ENCODE measurements at places on chromosomes 2 and 18. TPM values are rescaled to one million over a fixed set of nuclear protein-coding genes. Genes with fewer than 3 reads are reported as not detected.

DNA sequence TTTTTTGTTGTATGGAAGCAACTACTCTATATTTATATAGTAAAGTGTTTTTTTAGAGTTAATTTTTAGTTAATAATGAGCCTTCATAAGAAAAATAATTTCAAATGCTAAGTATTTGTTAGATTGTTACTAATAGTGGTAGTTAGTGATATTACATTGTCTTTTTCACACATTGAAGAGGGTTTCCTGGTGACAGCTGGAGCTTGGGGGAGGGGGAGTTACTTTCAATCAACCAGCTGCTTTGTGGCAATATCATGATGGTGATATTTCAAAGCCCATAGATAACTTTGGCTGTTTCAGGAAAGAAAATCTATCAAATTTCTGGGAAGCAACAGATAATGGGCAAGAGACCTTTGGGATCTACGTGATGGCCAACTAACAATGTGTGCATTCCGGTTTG lies 4.1 kb downstream of the RHBDD1 start:
- DNase-seq, result no peak

DNA sequence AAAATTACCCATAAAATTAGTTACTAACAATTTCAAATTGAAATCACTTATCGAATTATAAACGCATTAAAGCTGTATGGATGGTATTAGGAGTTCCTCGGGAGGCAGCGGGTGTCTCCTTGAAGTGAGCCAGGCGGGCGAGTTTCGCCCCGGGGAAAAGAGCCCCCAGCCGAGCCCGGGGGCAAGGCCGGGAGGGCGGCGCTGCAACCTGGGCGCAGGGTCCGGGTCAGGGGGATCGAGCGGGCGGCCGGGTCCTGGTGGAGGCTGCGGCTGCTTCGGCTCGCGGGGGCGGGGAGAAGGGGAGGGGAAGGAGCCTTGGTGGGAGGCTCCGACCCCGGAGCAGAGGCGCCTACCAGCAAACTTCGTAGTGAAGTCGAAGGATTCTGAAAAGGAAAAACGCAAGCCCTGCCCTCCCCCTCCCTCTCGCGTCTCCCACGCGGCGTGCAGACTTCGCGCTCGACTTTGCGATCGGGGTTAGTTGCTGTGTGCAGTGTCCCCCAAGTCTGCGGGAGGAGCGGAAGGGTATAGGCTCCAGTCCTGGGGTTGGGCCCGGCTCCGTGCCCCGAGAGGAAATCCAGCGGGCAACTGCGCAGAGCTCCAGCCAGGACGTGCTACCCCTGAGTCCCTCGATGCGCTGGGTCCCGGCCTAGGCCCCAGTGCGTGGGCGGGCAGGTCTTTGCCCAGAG lies 140.8 kb downstream of the MEIS1 start:
- peak; percentile 67 for DNase-seq

- no peak for DNase-seq
These were observed 82.6 kb downstream of the FANCL start for GRCh38 chr2:58158481-58158880.

DNA sequence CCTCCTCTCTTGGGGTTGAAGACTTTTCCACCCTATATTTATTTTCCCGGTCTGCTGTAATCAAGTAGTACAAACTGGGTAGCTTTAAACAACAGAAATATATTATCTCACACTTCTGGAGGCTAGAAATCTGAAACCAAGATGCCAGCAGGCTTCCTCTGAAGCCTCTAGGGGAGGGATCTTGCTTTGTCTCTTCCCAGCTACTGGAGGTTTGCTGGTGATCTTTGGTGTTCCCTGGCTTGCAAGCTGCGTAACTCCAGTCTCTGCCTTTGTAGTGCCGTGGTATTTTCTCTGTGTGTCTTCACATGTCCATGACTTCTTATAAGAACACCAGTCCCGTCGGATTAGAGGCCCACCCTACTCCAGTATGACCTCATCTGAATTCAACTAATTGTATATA lies 44.4 kb downstream of the MYO3B start:
- no peak for DNase-seq

- DNase-seq, result no peak
These were observed 71.2 kb upstream of the CAVIN2 start for GRCh38 chr2:191917967-191918651.

- no peak for DNase-seq
These were observed 153.8 kb upstream of the HNRNPA3 start for GRCh38 chr2:177058747-177059146.

GRCh38 chr2:45637440-45637839 lies 14.0 kb upstream of the PRKCE start:
- DNase-seq, result no peak

GRCh38 chr2:3317277-3317685 lies 60.3 kb downstream of the EIPR1 start:
- DNase-seq, result no peak

- no peak for DNase-seq
These were observed 2.9 kb upstream of the MBP start for GRCh38 chr18:77135339-77136075.

DNA sequence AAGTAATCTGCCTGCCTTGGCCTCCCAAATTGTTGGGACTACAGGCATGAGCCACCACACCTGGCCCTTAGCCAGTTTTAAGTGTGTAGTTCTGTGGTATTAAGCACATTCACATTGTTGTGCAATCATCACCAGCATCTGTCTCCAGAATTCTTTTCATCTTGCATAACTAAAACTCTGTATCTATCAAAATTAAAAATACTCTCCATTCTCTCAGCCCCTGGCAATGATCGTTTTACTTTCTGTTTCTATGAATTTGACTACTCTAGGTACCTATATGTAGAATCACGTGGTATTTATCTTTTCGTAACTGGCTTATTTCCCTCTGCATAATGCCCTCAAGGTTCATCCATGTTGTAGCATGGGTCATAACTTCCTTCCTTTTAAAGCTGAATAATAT lies 45.5 kb upstream of the CAVIN2 start:
- no peak for DNase-seq

- DNase-seq, result no peak
These were observed 592 bp downstream of the ME2 start for GRCh38 chr18:50879302-50880118.

GRCh38 chr2:48414980-48415835 lies 114.7 kb upstream of the STON1 start:
- no peak for DNase-seq

DNA sequence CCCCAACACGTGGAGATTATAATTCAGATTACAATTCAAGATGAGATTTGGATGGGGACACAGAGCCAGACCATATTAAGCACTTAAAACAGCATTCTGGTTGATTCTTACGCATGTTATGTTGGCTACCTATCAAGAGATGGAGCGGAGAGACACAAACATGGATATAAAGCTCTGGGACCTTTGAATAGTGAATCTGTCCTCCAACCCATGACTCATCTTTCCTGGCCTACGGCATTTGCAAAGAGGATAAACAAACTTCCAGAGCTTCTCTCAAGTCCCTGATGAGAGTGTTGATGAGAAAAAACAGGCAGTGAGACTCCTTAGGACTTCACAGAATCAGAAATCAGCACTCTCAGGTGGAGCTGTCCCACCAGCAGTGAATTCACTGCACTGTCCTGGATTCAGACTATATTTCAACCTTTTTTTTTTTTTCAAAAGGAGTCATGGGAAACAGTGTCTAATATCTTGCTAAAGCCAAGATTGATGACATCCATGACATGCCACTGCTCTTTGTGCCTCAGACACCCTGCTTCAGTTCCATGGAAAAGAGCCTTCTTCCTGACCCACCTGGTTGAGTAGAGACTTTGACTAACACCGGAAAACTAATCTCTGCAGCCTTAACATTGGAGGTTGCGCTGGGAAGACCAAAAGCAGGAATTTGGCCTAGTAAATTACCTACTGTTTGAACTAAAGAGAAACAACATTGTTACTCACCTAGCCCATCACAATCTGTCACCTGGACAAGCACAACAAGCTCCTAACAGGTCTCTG lies 62.1 kb upstream of the NPAS2 start:
- DNase-seq, result no peak

DNA sequence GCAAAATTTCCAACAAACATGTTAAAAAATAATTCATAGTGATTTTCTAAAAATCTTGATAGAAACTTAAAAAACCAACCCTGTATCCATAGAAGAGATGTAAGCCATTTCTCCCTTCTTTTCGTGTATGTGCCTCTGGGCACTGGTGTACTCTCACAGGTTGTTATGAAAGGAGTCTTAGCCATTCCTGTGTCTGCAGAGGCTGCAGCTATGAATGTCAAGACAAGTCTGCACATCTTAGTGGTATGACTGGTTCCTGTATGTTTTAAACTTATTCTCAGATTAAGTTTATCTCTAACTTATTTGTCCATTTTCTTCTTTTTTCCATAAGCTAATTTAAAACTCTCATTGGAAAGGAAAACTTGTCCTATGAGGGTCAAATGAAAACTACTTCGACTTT lies 84.0 kb downstream of the DPP4 start:
- no peak for DNase-seq

DNA sequence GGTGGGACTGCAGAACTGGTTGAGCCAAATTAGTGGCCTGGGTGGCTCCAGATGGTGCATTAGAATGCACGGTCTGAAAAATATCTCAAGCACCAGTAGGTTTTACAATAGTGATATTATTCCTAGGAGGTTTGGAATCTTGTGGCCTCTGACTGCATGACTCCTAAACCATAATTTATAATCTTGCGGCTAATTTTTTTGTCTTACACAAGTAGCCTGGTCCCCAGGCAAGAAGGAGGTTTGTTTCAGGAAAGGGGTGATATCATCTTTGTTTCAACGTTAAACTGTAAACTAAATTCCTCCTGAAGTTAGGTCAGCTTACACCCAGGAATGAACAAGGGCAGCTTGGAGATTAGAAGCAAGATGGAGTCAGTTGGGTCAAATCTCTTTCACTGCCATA lies 98.9 kb upstream of the ARL4C start:
- no peak for DNase-seq

DNA sequence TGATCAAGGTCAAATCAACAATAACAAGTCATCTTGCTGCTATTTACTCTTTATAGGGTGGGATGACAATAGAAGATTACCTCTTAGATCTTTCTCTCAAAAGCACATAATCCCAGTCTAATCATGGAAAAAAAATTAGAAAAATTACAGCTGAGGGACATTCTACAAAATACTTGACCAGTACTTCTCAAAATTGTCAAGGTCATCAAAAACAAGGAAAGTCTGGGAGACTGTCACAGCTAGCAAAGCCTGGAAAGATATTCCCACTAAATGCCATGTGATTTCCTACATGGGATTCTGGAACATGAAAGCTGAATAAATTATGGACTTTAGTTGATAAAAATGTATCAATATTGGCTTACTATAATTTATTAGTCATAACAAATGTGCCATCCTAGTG lies 276.2 kb downstream of the RNF144A start:
- DNase-seq, result no peak

- DNase-seq, result no peak
These were observed 41.7 kb downstream of the PLEKHM3 start for GRCh38 chr2:207983641-207984042.

DNA sequence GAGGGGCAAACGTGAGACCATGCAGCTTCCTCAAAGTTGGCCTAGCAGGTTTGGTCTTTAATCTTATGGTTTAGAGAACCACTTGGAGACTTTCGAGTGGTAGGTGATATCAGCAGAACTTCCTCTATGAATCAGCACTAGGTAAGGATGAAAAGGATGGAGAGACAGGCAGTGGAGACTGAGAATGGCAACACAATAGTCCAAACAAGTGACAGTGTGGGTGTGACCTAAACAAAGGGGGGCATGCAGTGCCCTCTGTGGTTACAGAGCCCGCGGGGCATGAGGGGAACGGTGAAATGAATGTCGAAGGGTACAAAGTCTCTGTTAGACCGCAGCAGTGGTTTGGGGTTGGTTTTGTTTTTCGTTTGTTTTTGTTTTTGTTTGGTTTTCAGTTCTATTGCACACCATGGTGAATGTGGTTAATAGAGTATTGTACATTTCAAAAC lies 143.9 kb downstream of the L3MBTL4 start:
- DNase-seq, result no peak

DNA sequence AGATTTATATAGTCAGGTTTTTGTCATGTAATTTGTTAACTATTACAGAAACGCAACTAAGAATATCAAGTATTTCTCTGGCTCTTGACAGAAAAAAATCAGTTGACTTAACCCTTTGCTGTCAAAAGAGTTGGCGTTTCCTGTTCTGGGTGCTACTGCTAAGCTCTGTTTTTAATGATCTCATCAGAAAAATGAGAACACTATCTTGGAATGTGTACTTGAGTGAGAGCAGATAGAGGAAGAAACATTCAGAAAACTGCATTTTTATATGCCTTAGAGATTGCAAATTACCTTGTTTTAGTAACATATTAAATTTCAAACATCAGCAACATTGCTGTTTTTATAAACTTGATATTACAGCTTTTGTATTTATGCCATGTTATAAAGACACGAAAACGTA lies 297.9 kb downstream of the RDH14 start:
- DNase-seq, result no peak

DNA sequence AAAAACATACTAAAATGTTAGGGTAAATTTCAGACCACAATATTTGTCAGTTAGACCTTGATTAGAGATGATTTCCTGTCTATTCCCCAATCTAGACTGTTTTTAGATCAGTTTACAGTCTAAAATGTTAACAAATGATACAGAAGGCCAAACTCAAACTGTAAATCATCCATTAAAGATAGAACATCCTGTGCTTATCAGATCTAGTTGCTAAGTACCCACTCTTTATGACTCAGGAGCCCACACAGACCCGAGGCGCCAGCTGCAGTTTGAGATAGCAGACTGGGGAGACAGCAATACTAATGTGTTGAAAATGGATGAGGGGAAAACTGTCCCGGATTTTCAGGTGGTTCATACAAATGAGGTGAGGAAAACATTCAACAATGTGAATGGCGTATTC lies 113.3 kb downstream of the SCG2 start:
- no peak for DNase-seq

GRCh38 chr2:69188182-69188900 lies 175.4 kb downstream of the ANTXR1 start:
- no peak for DNase-seq

- no peak for DNase-seq
These were observed 87.1 kb upstream of the MCFD2 start for GRCh38 chr2:47002480-47003381.

DNA sequence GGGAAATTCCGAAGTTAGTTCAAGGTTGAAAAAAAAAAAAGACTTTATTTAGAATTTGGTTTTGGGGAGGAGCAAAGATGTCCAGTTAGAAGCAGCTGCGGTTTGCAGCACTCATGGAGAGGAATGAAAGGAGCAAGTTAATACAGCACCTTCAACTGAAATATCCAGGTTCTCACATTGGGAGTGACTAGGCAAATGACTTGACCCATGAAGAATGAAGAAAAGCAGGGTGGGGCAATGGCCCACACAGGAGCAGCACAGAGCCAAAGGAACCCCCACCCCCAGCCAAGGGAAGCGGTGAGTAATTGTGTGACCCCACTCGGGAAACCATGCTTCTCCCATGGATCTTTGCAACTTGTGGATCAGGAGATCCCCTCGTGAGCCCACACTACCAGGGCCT lies 32.8 kb downstream of the ZNF892 start:
- no peak for DNase-seq

The CFC1 gene
- not detected for total RNA-seq

The NTSR2 gene
- total RNA-seq, result not detected

The LRRTM1 gene
- 0.30 TPM for total RNA-seq

The CNGA3 gene
- not detected for total RNA-seq

The MOGAT1 gene
- total RNA-seq, result not detected

The GAREM1 gene
- total RNA-seq, result 56.2 TPM

The ADRA2B gene
- total RNA-seq, result 3.6 TPM

The IL1A gene
- total RNA-seq, result not detected

The SAG gene
- not detected for total RNA-seq

The CFAP53 gene
- not detected for total RNA-seq

The ZAP70 gene
- total RNA-seq, result 1.1 TPM

The CLHC1 gene
- total RNA-seq, result 8.9 TPM

The VIT gene
- 9.1 TPM for total RNA-seq

The DQX1 gene
- 2.7 TPM for total RNA-seq

The SPDYA gene
- 0.76 TPM for total RNA-seq

The DLX1 gene
- total RNA-seq, result 1.6 TPM

The RND3 gene
- 53.5 TPM for total RNA-seq
